Vagina (tissue), 2 donors: ENCODE measurements at places on chromosomes 7 and 10. TPM values are rescaled to one million over a fixed set of nuclear protein-coding genes. Genes with fewer than 3 reads are reported as not detected.

Gene ARMC3
- not detected for total RNA-seq

Gene CYREN
- total RNA-seq, result 33.4 TPM

Gene CRHR2
- not detected for total RNA-seq

DNA sequence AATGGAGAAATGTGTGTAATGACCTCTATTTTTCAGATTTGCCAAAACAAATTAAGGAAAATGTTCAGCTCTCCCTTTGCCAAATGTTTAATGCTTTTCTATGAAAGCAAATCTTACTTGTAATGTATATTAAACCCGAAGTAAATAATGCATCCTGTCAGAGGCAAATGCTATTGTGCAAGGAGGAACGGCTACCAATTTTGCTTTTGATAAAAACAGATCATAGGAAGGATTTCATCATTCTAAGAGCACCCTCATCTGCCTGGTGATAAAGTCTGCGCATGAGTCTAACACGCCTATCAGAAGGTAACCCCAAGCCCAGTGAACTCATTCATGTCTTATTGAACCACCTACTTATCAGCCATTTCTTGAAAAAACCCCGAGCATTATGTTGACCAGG, 412.4 kb upstream of the MKI67 start:
- no peak overlapping the region for H3K4me3 ChIP-seq
- H3K27ac ChIP-seq, result no peak overlapping the region
- no peak for DNase-seq

GRCh38 chr7:12490107-12490688, 80.3 kb upstream of the SCIN start:
- H3K36me3 ChIP-seq, result no peaks in the 10 kb centered on the region
- H3K4me1 ChIP-seq, result no peaks in the 10 kb centered on the region
- no peaks in the 10 kb centered on the region for H3K27me3 ChIP-seq
- DNase-seq, result no peak
- no peak overlapping the region for H3K4me3 ChIP-seq
- no peak overlapping the region for H3K27ac ChIP-seq

GRCh38 chr10:24706479-24707118, 17.1 kb downstream of the ARHGAP21 start:
- no peaks in the 10 kb centered on the region for H3K36me3 ChIP-seq
- H3K27ac ChIP-seq, result peak overlapping the region; percentile 9
- no peaks in the 10 kb centered on the region for H3K27me3 ChIP-seq

DNA sequence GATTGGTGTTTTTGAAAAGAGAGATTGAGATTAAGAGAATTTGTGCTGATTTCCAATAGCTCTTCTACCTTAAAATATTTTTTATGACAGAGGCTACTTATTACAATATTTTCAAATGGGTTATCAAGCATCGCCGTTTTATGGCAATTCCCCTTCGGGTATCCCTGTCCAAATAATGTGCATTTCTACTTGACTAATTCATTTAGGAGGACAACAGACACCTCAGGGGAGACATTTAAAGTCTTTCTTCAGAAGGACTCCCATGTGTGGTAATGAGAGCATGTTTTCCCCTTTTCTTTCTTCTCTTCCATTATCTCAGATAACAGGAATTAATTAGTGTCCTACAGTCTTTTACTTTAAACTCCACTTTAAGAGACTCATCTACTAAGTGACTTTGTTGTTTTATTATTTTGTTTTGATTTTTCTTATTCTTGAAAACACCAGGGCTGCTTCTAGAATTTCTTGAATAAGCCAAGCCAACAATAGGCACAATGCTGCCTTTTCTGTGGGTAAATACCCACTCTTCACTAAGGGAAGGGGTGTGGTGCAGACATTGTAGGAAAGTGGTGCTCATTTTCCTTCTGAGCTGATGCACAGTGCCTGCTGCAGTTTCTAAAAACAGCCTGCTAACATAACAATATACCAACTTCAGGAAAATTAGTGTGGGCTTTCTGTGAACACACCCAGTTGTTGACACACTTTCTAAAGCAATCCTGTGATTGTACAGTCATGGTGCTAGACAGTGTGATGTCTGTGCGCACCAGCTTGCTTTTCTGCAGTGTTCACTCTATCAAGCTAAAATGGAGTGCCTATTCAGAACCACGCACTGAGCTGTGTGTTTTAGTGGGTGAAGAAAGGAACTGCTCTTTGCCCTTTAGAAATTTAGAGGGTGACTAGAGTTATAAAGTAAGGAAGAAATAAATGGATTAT, 597.7 kb downstream of the NRG3 start:
- H3K4me3 ChIP-seq, result no peak overlapping the region
- H3K36me3 ChIP-seq, result no peaks in the 10 kb centered on the region
- no peaks in the 10 kb centered on the region for H3K4me1 ChIP-seq
- no peaks in the 10 kb centered on the region for H3K27me3 ChIP-seq

- peaks cover 2% of the 10 kb centered on the region for H3K4me1 ChIP-seq
- no peaks in the 10 kb centered on the region for H3K36me3 ChIP-seq
- H3K4me3 ChIP-seq, result no peak overlapping the region
- no peak for DNase-seq
Observed at GRCh38 chr10:72702868-72703581, 11.1 kb downstream of the MCU start.

- no peak for DNase-seq
- peaks cover 15% of the 10 kb centered on the region for H3K4me1 ChIP-seq
- no peaks in the 10 kb centered on the region for H3K36me3 ChIP-seq
- no peak overlapping the region for H3K27ac ChIP-seq
- H3K4me3 ChIP-seq, result no peak overlapping the region
Observed at GRCh38 chr10:70557876-70558275, 44.7 kb downstream of the PRF1 start.

- H3K36me3 ChIP-seq, result peaks cover 10% of the 10 kb centered on the region
- no peaks in the 10 kb centered on the region for H3K27me3 ChIP-seq
- no peak overlapping the region for H3K27ac ChIP-seq
- no peaks in the 10 kb centered on the region for H3K4me1 ChIP-seq
- no peak for DNase-seq
Observed at GRCh38 chr7:127366680-127367079, 25.8 kb downstream of the ZNF800 start.

- no peaks in the 10 kb centered on the region for H3K36me3 ChIP-seq
- H3K4me3 ChIP-seq, result no peak overlapping the region
- H3K27me3 ChIP-seq, result no peaks in the 10 kb centered on the region
- peak; percentile 76 for DNase-seq
Observed at GRCh38 chr7:155988416-155988815, 176.2 kb upstream of the SHH start.

DNA sequence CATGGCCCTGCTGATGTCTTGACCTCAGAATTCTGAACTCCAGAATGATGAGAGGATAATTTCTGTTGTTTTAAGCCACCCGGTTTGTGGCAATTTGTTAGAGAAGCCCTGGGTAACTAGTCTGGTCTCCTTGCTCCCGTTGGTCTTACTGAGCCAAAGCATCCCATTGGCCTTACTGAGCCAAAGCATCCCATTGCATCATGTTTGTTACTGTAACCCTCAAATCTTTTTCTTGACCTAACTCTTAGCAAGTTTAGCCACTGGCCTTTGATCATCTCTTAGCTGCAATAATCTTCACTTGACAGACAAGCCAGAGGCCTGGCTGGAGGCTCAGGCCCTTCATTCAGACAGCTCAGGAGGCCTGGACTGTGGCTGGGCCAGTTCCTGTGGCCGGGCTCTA, 21.8 kb downstream of the TBXAS1 start:
- no peak overlapping the region for H3K27ac ChIP-seq
- H3K4me3 ChIP-seq, result no peak overlapping the region
- peaks cover 14% of the 10 kb centered on the region for H3K4me1 ChIP-seq
- no peaks in the 10 kb centered on the region for H3K36me3 ChIP-seq
- no peak for DNase-seq

GRCh38 chr7:55161154-55161687, 142.4 kb downstream of the EGFR start:
- H3K4me1 ChIP-seq, result no peaks in the 10 kb centered on the region
- peaks cover 84% of the 10 kb centered on the region for H3K36me3 ChIP-seq
